Cortex of kidney (tissue), 1 donor: ENCODE measurements at places on chromosomes 16 and 17.

GRCh38 chr16:88842806-88843205 lies 13.9 kb downstream of the GALNS start:
- no peak for DNase-seq

DNA sequence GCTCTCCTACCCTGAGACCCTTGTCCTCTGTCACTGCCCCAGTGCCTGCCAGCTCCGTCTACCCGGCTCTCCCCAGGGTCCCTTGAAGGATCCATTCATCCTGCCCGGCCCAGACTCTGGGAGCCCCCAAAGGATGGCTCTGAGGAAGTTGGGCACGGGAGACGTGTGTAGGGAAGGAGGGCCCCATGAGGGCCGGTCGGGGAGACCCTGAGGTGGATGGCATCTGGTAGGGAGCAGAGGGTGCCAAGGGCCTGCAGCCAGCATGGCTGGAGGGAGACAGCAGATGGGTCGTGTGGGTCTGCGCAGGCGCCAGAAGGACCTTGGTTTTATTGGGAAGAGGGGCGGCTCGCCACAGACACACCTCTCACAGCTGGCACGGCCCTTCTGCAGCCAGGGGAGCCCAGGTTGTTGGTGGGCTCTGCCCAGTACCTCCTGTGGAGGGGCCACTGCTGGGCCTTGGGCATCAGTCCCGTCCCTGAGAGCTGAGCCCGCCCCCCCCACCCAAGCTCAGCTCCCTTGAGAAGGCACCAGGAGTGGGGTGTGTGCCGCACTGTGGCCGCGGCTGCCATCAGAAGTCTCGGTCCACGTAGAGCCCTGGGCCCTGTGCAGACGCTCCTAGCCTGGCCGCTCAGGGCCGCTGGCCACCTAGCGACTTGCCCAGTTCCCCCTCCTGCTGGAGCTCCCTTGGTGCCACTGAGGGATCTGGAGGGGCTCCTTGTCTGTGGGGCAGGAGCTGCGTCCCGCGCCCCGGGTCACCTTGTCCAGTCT lies 16.0 kb downstream of the KCTD5 start:
- DNase-seq: no peak

DNA sequence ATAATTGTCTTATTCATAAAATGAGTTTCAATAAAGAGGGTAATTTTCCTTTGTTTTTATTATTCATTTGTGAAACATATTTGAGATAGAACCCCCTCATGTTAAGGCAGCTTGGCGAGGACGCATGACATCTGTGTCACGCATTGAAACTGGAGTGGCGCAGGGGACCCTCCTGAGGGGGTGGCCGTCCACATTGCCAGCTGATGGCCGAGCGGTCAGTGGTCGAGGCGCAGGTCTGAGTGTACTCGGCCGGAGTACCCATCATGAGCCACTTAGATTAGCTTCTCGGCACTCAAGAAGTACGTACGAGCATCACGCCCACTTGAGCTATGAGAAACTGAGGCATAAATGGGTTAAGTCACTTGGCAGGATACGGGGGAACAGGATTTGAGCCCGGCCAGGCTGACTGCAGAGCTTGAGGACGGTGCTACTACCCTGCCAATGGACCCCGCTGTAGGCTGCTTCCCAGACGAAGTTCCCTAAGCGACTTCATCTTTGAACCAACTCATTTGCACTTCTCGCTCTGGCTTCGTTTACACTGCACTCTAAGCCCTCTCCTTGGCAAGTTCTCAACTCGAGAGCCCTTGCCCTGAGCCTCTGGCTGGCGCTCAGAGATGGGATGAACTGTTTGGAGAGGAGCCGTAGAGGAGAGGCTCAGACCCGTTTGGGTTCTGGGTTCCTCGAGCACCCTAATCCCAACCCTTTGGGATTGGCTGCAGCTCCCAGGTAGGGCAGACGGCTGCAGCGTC lies 91.8 kb downstream of the SDK2 start:
- no peak for DNase-seq

- DNase-seq: no peak
These were observed 5.9 kb downstream of the SLC16A5 start for GRCh38 chr17:75093548-75094158.

DNA sequence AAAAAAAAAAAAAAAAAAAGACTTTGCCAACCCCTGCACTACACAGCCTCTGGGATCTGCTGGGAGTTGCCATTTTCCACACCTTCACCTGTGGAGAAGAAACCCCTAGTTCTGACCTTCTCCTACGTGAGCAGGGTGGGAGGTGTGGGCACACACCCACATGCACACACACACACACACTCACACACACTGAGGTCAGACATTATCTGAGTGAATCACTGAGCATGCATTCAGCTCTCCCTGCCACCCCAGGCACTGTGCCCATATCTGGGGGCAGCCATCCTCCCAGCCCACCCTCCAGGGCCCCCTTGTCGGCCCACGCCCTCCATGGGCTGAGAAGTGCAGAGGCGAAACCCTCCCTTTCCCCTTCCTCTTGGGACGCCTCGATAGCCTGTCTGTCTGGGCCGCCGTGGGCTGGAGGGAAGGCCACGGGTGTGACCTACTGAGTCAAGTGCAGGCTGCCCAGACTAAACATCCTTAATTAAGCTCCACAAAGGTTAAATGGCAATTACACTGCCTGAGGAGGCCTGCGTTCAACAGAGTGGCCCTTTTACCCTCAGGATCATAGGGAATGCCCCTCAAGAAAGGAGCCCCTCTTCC lies 143.8 kb downstream of the C16orf95 start:
- DNase-seq: no peak

DNA sequence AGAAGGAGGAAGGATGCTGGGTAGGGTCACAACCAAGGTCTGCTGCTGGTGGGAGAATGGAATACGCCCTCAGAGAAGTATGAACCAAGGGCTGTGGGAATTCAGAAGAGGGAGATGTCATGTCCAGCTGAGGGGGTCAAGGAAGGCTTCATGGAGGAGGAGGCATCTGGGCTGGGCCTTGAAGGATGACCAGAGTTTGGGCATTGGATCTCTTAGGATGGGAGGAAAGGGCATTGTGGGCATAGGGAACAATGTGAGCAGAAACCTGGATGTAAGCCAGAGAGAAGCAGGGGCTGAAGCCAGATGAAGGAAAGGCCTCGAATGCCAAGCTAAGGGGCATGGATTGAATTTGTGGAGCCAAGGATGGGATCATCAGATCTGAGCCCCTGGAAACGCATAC lies 49.2 kb upstream of the MAP3K14 start:
- no peak for DNase-seq

- no peak for DNase-seq
These were observed 107.7 kb downstream of the SEC14L1 start for GRCh38 chr17:77248216-77249114.

- no peak for DNase-seq
These were observed 3.8 kb downstream of the RNF213 start for GRCh38 chr17:80264205-80265075.
